D721Med (cell line): ENCODE measurements at places on chromosomes 4 and X.

DNA sequence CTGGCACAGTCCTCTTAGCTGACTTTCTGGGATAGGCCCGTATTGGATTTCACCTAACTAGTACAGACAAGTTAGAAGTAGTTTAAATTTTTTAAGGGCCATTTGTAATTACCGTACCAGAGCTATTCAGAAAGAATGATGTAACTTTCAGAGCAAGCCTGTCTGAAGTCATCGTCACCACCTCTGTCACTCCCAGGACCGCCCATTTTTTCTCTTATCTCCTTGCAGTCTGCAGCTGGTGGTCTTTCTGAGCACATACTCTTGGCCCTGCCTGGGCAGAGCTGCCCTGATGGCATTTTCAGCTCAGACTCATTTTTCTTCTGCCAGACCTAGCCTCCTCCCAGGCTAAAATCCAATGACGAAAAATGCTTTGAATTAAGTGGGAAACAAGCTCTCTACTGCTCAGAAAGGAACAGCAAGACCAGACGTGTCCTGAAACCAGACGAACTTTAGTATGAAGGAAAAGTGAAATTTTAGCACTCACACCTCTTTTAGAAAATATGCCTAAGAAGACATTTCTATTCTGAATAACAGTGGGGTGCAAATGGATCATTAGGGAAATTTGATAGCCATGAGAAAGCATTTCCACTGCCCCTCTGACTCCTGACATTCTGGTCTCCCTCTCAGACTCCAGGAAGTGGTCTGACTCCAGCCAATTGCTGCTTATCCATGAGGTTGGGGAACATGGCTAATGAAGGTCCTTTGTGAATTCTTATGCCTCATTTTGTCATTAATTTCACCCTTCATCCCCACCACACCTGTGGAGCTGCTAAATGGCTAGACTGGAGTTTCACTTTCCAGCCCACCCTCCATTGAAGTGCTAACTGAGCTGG is 162.4 kb upstream of the GYPA start:
- DNase-seq, result no peak

DNA sequence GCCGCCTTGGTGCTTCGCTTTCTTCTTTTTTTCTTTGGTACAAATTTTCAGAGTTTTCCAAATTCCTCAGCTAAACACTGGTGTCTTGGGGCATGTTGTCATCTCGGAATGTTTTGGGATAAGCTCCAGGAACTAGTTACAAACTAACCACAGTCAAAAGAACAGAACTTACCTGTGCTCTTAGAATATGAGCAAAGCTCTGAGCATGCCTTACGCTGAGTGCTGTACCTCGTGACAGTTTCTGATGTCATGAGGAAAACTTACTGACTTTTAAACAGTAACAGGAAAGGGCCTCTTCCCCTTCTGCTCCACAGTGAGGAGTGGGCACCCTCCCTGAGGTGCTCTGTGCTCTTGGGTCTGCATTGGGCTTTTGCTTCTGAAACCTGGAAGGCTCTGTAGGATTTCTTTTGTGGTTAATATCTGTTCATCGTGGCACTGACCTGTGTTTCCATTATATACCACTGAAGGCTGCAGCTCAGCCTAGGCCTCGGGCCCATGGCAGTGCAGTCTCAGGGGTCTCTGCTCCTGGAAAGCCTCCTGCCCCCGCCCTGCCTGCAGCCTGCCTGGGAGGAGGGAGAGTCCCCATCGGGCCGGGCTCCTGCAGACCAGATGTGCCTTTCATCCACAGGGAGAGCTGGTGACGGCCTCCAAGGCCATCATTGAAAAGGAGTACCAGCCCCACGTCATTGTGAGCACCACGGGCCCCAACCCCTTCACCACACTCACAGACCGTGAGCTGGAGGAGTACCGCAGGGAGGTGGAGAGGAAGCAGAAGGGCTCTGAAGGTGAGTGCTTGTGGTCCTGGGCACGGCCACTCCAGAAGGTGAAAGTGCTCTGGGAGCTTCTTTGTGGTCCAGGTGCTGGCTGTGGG is 48.7 kb downstream of the NOP14 start:
- DNase-seq, result no peak

DNA sequence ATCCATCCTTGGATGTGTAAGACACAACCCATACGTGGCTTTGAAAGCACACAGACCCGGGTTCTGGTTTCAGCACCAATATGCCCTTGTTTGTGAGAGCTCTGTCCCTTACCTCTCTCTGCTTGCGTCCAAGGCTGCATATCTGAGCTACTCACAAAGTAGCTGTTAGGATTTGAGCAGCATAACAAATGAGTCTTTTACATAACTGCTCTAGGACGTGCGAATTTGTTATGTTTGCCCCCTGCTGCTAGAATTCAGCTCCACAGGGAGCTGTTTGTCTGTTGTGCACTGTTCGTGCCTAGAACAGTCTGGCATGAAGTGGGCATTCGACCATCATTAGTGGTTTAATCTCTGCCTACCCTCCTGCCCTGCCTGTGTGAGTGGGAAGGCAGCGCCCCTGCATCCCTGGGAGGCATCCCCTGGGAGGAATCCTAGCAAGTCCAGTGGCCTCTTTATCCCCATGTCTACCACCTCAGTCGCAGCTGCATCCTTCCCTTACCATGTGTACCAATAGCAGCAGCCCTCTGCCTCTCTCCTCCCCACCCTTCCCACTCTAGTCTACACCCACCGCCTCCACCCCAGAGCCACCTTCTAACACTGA is 42.1 kb downstream of the SLC2A9 start:
- no peak for DNase-seq

- DNase-seq, result no peak
These were observed 85.2 kb downstream of the PTTG2 start for GRCh38 chr4:38045289-38045988.

GRCh38 chr4:31341601-31342359 is 621.6 kb downstream of the PCDH7 start:
- DNase-seq, result no peak

DNA sequence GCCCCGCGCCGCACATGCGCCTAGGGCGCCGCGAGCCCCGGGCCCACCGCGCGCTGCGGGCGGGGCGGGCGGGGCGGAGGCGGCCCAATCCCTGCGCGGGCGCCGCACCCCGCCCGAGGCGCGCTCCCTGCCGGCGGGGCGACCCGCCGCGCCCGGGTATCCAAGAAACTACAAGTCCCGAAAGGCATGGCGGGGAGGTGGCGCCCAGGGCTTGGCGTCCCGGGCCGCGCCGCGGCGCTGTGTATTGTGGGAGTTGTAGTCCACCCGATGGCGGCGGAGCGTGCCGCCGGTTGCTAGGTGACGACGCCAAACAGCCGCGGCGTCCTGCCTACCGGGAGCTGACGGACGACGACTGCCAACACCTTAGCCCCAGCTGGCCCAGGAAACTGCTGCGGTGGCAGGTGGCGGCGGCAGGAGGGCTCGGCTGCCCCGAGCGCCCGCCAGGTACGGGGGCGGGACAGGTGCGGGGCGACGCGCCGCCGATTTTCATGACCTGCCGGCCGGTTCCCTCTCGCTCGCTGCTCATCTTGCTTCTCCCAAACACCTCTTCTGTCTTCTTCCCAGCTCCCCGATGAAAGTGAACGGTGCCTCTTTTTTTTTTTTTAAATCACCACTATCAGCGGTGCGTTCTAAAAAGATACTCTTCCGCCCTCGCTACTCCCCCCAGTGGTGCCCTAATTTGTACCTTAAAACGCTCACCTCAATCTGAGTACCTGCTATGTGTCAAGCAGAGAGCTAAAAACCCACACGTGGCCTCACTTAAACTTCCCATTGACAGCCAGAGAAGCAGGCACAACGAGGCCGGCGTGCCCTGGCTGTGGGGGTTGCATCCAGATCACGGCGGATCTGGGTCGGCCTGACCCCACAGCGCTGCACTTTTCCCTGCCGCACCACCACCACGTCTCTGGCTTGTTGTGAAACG is at the start of gene CFAP99:
CFAP99 (plus strand) TSS at position 306 of the 922 bp plus-strand sequence.
- DNase-seq, result peak; percentile 87
